ENCODE measurements at places on chromosomes 1 and 21. TPM values are rescaled to one million over a fixed set of nuclear protein-coding genes. Genes with fewer than 3 reads are reported as not detected.

Gene RGS16
- 23.4 TPM for total RNA-seq

Gene CRB1
- total RNA-seq = not detected

Gene ARHGEF19
- total RNA-seq = 9.1 TPM

Gene OLIG1
- not detected for total RNA-seq

Gene PTCH2
- 1.6 TPM for total RNA-seq

Gene S100A10
- total RNA-seq = 349 TPM

Gene NGF
- not detected for total RNA-seq

Gene FCRLB
- total RNA-seq = 0.60 TPM

- no peak for DNase-seq
These were observed 2.5 kb upstream of the TSPEAR start for GRCh38 chr21:44713846-44714245.

GRCh38 chr1:160342953-160343869 lies at the start of the genes COPA and NCSTN:
COPA (minus strand) TSS chr1:160343250; CDS start chr1:160343170, 80 bp downstream.
NCSTN (plus strand) TSS chr1:160343383; CDS start chr1:160343397, 14 bp downstream.
- DNase-seq = peak; percentile 76

DNA sequence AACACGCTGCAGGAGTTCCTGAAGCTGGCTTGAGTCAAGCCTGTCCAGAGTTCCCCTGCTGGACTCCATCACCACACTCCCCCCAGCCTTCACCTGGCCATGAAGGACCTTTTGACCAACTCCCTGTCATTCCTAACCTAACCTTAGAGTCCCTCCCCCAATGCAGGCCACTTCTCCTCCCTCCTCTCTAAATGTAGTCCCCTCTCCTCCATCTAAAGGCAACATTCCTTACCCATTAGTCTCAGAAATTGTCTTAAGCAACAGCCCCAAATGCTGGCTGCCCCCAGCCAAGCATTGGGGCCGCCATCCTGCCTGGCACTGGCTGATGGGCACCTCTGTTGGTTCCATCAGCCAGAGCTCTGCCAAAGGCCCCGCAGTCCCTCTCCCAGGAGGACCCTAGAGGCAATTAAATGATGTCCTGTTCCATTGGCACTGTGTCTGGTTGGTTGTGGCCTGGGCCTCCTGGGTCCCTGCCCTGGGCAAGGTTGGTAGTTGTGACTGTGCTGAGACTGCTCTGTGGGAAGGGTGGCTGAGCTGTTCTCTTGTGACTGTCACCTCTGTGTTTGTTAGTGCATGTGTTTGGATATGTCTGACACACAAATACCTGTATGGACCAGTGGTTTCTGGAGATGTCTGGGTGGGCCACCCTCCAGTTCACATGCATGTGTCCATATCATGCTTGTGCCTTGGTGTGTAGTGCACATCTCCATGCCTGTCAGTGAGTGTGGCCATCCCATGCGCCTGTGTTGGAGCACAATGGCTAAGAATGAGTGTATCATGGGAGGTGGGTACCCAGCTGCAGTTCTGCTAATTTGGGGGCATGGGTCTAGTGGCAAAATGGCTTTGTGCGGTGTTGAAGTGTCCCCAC lies 1.4 kb downstream of the SH3BGRL3 start:
- no peak for DNase-seq

- DNase-seq = no peak
These were observed 1.6 kb upstream of the LY9 start for GRCh38 chr1:160794376-160794775.

DNA sequence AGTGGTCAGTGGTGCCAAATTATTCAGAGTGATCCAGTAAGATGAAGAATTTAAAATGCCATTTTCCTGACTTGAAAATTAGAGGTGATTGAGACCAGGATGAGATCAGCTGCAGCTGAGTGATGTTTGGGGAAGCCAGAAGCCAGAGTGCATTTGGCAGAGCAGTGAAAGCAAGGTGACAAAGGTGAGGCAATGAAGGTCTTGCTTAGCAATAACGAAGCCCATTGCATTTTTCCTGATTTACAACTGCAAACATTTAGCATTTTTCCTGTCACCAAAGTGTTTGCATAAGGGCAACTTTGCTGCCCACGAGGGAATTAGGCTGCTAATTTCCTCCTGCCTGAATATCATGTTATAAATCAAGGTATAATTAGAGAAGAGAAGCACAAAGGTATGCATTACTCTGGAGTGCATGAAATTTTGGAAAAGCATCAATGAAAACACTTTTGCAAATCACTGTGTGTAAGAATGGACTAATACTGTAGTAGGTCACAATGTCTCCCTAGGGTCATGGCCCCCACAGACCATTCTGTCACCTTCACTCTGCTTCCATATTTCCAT lies 188.2 kb upstream of the LYPLAL1 start:
- DNase-seq = no peak

GRCh38 chr1:155185783-155186066 lies 12.1 kb downstream of the TRIM46 start:
- no peak for DNase-seq

DNA sequence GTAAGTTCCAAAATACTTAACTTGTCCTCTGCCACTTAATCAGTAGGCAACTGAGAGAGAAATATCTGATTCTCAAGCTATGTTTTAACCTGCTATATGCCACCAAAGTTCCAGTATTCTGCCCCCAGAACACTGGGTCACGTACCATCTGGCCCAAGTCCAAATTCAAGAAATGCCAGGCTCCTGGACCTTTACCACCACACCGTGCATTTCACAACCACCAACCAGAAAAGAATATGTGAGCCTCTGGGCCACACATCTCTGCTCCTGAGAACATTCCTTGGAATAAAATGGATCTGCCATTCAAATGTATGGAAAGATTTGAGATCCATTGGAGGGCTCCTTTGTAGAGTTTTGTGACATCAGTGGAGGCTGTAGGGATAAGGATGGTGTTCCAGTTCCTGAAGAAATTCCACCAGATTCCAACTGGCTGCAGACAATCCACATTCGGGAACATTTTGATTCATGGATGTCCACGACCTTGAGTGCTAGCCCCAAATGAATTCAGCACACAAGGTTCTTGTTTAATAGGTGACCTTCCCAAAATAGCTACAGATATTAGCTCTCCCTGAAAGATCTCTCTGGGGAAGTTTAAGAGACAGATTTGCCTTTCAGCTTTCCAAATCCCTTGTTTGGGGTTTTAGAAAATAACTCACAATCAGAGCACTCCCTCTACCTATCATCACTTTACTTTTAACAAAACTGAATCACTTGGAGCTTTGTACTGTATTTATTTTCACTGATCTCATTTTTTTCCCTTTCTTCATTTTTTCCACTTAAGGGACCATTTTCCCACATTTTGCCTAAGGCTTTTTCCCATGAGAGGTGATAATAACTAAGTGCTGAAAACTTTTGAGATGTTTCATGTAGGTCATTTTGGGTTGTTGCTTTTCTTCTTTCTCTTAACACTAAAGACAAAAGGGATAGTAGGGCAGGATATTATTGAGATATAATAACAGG lies 128.4 kb upstream of the ZC3H11B start:
- DNase-seq = no peak

- DNase-seq = no peak
These were observed 16.5 kb upstream of the PRDM16 start for GRCh38 chr1:3052501-3052900.

GRCh38 chr1:29851691-29852090 lies 615.4 kb downstream of the PTPRU start:
- DNase-seq = no peak

DNA sequence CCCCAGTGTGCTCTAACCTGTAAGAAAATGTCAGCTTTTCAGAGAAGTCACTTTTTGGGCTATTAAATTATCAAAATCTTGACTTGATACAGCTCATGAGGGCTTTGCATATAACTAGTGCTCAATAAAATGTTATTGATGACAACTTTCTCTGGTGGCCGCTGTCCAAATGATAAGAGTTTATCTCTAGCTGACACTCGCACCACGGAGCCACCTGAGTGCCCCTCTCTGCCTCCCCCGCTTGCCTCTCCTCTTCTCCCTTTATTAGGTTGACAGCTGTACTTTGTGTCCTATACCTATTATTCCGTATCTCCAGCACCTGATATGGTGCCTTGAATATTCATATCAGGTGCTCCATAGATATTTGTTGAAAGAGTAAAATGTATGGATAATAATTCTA lies 82.8 kb downstream of the PHTF1 start:
- DNase-seq = no peak

- DNase-seq = no peak
These were observed 2.2 kb upstream of the PRDM16 start for GRCh38 chr1:3066826-3067225.

Data from T-helper 17 cell (primary cell).